Smooth muscle cell of the coronary artery (primary cell): ENCODE measurements at places on chromosomes 4 and X. TPM values are rescaled to one million over a fixed set of nuclear protein-coding genes. Genes with fewer than 3 reads are reported as not detected.

LNX1 gene
- total RNA-seq = 5.1 TPM in 2 replicates

TCEAL2 gene
- total RNA-seq = 0.12 TPM in 1 of 2 replicates, not detected in the other

MAML3 gene
- 0.82 and 1.1 TPM in 2 replicates for total RNA-seq

SHROOM2 gene
- total RNA-seq = under 0.01 and 0.08 TPM in 2 replicates

HDX gene
- 2.0 and 2.9 TPM in 2 replicates for total RNA-seq

SLC10A6 gene
- total RNA-seq = 0.12 TPM in 1 of 2 replicates, not detected in the other

HELT gene
- not detected in 2 replicates for total RNA-seq

CABS1 gene
- total RNA-seq = not detected in 2 replicates
